Activated T-helper 2 cell treated with anti-CD3 and anti-CD28 coated beads, Interferon-gamma antibody, Interleukin-2, Interleukin-4, amounts not matched to agents 10 μg/mL and 5 μg/mL and 100 μg/mL, durations not matched to agents 14 hours and 24 hours and 36 hours (primary cell): ENCODE measurements at places on chromosomes 4 and X. TPM values are rescaled to one million over a fixed set of nuclear protein-coding genes. Genes with fewer than 3 reads are reported as not detected.

GRCh38 chr4:110138551-110138950, 59.9 kb downstream of the ELOVL6 start:
- H3K4me3 ChIP-seq, result no peak overlapping the region
- no peak overlapping the region for H3K27ac ChIP-seq
- DNase-seq, result no peak
- peaks cover 11% of the 10 kb centered on the region for H3K36me3 ChIP-seq
- peaks cover 1% of the 10 kb centered on the region for H3K4me1 ChIP-seq
- H3K27me3 ChIP-seq, result no peaks in the 10 kb centered on the region

DNA sequence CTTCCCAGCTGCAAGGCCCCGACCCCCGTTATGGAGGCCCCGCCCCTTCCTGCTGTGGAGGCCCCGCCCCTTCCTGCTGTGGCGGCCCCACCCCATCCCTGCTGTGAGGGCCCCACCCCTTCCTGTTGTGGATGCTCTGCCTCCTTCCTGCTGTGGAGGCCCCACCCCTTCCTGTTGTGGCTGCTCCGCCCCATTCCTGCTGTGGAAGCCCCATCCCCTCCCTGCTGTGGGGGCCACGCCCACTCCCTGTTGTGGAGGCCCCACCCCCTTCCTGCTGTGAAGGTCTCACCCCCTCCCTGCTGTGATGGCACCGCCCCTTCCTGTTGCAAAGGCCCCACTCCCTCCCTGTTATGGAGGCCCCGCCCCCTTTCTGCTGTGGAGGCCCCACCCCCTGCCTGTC, 104.9 kb upstream of the PSAPL1 start:
- H3K27me3 ChIP-seq, result no peaks in the 10 kb centered on the region
- DNase-seq, result peak; percentile 74
- H3K4me3 ChIP-seq, result no peak overlapping the region
- H3K36me3 ChIP-seq, result no peaks in the 10 kb centered on the region
- H3K4me1 ChIP-seq, result no peaks in the 10 kb centered on the region

GRCh38 chr4:54099287-54099747, 646 bp upstream of the GSX2 start:
- H3K4me1 ChIP-seq, result peaks cover 21% of the 10 kb centered on the region
- no peak overlapping the region for H3K4me3 ChIP-seq
- H3K27me3 ChIP-seq, result peaks cover 90% of the 10 kb centered on the region
- H3K27ac ChIP-seq, result no peak overlapping the region
- no peaks in the 10 kb centered on the region for H3K36me3 ChIP-seq
- DNase-seq, result no peak

DNA sequence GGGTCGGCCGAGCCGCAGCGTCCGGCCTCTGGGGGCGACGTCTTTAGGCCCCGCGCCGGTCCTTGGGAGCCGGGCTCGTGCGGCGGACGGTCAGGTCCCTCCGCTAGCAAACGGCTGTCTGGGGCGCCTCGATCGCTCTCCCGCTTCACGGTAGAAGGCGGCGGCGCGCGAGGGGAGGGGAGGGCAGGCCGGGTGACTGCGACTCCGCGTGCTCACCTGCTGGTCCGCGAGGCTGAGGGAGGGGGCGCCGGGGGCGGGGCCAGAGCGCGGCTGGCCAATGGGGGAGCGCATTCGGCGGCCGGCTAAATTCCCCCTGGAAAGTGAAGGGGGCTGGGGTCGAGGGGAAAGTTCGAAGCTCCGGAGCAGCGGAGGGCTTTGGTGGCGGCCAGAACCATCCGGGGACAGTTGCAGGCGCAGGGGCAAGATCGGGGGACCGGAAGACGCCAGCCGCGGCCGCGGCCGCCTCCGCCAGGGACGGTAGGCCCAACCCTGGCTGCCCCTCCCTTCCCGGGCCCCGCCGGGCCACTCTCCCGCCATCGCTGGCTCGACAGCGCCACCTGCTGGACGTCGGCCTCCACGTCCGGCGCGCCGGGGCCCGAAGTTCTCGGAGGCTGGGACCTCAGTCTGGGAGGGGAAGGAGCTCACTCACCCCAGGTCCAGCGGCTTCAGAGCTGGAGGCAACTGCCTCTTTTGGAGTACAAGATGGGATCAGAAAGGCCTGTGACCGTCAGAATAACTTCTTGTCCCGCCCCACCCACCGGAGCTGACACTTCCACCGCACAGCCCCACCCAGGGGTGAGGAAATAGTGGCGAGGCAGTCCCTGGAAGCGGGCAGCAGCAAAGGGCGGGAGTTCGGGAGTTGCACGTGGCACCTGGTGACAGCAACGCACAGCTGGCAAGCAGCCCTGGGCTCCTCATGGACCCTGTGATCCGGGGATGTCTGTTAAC, 49.9 kb downstream of the ELF4 start:
- H3K36me3 ChIP-seq, result peaks cover 10% of the 10 kb centered on the region
- peaks cover 3% of the 10 kb centered on the region for H3K4me1 ChIP-seq
- H3K4me3 ChIP-seq, result peak overlapping the region; percentile 76
- DNase-seq, result peak; percentile 73
- H3K27me3 ChIP-seq, result no peaks in the 10 kb centered on the region
- peak overlapping the region; percentile 80 for H3K27ac ChIP-seq

The DNAAF6 gene
- total RNA-seq, result not detected in 2 replicates

The LEF1 gene
- 74.0 and 77.0 TPM in 2 replicates for total RNA-seq

DNA sequence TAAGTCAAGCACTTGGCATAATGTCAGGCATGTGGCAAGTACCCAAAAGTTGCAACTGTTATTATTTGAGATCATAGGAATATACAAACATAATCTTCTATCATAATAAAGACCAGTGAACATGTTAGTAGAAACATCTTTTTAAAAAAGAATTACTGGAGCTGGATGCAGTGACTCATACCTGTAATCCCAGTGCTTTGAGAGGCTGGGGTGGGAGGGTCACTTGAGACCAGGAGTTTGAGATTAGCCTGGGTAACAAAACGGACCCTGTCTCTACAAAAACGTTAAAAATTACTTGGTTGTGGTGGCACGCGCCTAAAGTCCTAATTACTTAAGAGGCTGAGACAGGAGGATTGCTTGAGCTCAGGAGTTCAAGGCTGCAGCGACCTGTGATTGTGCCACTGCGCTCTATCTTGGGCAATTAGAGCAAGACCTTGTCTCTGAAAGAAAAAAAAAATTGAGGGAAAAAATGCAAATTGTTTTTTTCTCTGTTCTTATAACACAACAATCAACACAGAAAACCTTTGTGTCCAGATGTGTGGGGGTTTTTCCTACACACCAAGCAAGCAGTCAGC, 284.3 kb downstream of the ARHGAP10 start:
- H3K4me3 ChIP-seq, result no peak overlapping the region
- DNase-seq, result no peak
- H3K27me3 ChIP-seq, result no peaks in the 10 kb centered on the region
- H3K4me1 ChIP-seq, result peaks cover 2% of the 10 kb centered on the region
- no peak overlapping the region for H3K27ac ChIP-seq
- H3K36me3 ChIP-seq, result no peaks in the 10 kb centered on the region
